GM12878 (cell line): ENCODE measurements at places on chromosomes 4 and X. TPM values are rescaled to one million over a fixed set of nuclear protein-coding genes. Genes with fewer than 3 reads are reported as not detected.

- no peak overlapping the region for H3K27ac ChIP-seq
- no peaks in the 10 kb centered on the region for H3K27me3 ChIP-seq
- H3K4me3 ChIP-seq, result no peak overlapping the region
- H3K4me1 ChIP-seq, result no peaks in the 10 kb centered on the region
- H3K36me3 ChIP-seq, result no peaks in the 10 kb centered on the region
- no peak for DNase-seq
Measured at GRCh38 chr4:35725131-35725530, 519.2 kb downstream of the ARAP2 start.

DNA sequence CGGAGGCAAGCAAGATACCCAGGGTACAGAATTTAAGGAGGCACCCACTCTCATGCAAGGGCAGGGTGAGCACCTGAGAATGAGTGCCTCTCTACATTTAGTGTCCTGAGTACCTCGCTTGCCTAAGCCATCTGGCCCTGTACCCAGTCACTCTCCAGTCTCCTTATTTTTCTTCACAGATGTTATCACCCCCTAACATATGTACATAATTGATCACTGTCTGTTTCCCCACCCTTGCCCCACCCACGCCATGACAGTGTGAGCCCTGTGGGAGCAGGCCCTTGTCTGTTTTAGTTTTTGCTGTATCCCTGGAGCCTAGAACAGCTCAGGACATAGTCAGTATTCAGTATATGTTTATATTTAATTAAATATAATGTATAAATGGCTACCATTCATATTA, 113.6 kb downstream of the SPRY1 start:
- H3K4me1 ChIP-seq, result no peaks in the 10 kb centered on the region
- no peak for DNase-seq
- H3K4me3 ChIP-seq, result no peak overlapping the region
- no peak overlapping the region for H3K27ac ChIP-seq
- H3K27me3 ChIP-seq, result no peaks in the 10 kb centered on the region
- H3K36me3 ChIP-seq, result no peaks in the 10 kb centered on the region

DNA sequence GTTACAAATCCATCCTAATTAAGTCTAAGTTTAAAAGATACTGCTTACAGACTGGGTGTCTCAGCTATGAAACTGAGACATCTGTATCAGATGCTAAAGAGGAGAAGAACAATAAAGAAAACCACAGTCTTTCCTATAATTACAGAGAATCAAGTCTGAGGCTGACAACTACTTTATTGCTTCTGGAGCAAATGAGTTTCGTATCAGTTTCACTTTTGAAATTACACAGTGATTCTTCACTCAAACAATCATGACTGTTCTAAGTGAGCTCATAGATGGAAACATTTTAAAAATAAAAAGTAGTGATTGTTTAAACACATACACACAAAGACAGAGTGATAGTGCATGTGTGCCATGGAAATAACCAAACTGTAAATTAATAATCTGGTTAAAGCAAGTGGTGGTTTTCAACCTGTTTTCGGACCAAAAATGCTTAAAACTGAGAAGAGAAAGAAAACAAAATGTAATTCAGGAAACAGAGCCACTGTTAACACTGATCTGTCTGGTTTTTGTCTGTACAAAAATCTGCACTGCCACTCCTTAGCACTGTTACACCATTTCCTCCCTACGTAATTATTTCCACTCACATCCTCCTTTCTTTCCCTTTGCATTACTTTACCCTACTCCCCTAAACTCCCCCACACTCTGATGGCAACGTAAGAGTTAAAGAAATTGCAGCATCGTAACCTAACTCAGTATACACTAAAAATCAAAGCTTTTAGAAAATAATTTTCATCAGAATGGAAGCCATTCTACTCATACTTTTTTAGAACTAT, 12.5 kb downstream of the RFC1 start:
- H3K36me3 ChIP-seq, result peaks cover 3% of the 10 kb centered on the region
- peak overlapping the region; percentile 48; the same call in 1 of the 2 replicates for H3K4me3 ChIP-seq
- peak overlapping the region; percentile 70 for H3K27ac ChIP-seq
- DNase-seq, result peak; percentile 85

DNA sequence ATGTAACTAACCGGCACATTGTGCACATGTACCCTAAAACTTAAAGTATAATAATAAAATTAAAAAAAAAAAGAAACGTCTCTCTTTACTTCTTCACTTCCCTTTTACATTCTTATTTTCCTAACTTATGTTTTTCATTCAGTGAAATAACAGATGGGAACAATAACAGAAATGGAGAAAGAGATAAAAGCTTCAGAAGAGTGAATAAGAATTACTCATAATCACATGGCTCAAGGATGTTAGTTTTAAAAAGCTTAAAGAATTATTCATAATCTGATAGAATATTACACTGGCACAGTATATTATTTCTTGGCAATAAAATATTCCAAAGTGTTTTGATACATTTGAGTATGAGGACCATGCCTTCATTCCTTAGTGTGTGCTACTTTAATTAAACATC, 175.6 kb downstream of the COL25A1 start:
- no peaks in the 10 kb centered on the region for H3K4me1 ChIP-seq
- no peak overlapping the region for H3K27ac ChIP-seq

- no peak for DNase-seq
- H3K36me3 ChIP-seq, result 0 out of 2 replicates have a peak, but pooled peaks cover 2% of the 10 kb centered on the region
- H3K4me3 ChIP-seq, result no peak overlapping the region
- H3K27me3 ChIP-seq, result no peaks in the 10 kb centered on the region
Measured at GRCh38 chrX:118595501-118596042, 100.0 kb downstream of the DOCK11 start.

- no peaks in the 10 kb centered on the region for H3K4me1 ChIP-seq
- no peak for DNase-seq
- no peaks in the 10 kb centered on the region for H3K27me3 ChIP-seq
- H3K36me3 ChIP-seq, result no peaks in the 10 kb centered on the region
- no peak overlapping the region for H3K27ac ChIP-seq
Measured at GRCh38 chr4:119124352-119124751, 11.3 kb upstream of the MYOZ2 start.

DNA sequence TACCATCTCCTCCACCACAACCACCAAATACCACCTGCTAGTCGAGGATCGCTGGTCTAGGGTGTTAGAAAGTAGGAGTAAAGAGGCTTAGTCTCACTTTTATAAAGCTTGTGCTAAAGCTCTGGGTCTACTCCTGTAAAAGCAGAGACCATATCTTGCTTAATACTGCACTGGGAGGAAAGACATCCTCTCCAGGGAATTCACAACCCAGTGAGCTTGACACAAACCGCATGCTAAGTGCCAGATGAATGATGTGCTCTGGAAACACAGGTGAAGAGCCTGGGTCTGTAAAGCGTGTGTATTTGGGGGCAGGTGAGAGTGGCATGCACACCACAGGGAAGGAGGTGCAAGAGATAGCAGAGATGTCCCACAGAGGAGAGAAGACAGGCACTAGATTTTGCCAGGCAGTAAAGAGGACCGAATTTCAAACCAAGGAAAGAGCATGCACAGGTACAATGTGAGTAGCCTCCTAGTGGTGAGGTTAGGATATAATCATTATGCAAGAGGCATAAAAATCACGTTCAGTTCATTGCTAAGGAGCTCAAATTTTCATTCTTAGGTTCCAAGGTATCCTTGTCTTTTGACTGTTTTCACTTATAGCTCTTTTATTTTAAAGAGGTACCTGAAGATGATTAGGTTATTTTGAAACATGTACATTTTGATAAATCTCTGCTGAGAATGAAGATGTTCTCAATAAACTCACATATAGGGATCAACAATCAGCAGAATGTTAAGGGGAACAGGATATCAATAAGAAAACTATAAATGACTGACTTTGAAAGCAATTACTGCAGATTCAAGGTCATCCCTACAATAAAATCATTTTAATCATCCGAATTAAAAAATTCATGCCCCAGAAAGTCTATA, 20.7 kb downstream of the TAPT1 start:
- H3K36me3 ChIP-seq, result peaks cover 2% of the 10 kb centered on the region
- no peak overlapping the region for H3K4me3 ChIP-seq

GRCh38 chrX:51158231-51158630, 174.4 kb upstream of the NUDT10 start:
- no peaks in the 10 kb centered on the region for H3K36me3 ChIP-seq
- H3K4me3 ChIP-seq, result no peak overlapping the region
- no peaks in the 10 kb centered on the region for H3K4me1 ChIP-seq
- no peak overlapping the region for H3K27ac ChIP-seq
- DNase-seq, result no peak

DNA sequence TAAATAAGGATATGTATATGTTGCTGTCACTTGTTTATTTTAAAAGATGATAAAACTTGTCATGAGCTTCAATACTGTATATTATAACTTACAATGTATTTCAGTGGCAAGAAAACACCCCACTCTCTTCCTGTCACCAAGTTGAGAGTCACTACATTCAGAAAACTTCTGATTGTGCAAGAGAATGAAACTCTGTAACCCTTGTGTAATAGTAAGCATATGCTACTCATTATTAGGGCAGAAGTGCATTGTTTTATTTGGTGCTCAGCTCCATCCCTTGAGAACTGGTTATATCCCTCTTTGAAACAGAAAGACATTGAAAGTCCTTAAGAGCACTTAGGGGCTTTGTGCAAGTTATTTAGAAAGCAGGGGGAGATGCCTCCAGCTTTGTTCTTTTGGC, 594.5 kb downstream of the ARAP2 start:
- no peaks in the 10 kb centered on the region for H3K4me1 ChIP-seq
- H3K27ac ChIP-seq, result no peak overlapping the region
- H3K27me3 ChIP-seq, result no peaks in the 10 kb centered on the region
- H3K4me3 ChIP-seq, result no peak overlapping the region
- no peak for DNase-seq

DNA sequence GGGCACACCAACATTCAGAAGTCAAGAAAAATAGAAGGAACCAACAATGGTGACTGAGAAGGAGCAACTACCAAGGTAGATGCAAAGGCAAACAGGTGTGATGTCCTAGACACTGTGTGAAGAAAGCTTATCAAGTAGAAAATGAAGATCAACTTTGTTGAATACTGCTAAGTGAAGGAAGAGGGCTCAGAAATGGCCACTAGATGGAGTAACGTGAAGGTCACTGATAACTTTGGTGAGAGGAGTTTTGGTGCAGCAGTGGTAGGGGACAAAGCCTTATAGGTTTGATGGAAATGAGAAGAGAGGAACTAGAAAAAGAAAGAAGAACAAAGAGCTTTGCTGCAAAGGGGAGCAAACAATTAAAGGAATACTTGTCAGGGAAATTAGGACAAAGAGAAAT, 23.5 kb downstream of the OTC start:
- H3K4me1 ChIP-seq, result no peaks in the 10 kb centered on the region
- DNase-seq, result no peak
- no peaks in the 10 kb centered on the region for H3K27me3 ChIP-seq
- no peak overlapping the region for H3K4me3 ChIP-seq
- no peak overlapping the region for H3K27ac ChIP-seq

- H3K36me3 ChIP-seq, result peaks cover 13% of the 10 kb centered on the region
- H3K27me3 ChIP-seq, result no peaks in the 10 kb centered on the region
- peak overlapping the region; percentile 95 for H3K27ac ChIP-seq
- H3K4me3 ChIP-seq, result peak overlapping the region; percentile 28; the same call in 1 of the 2 replicates
- no peak for DNase-seq
Measured at GRCh38 chrX:48936429-48937053, 17.7 kb upstream of the PIM2 start.

GRCh38 chr4:77012726-77013125, 63.1 kb downstream of the CCNI start:
- H3K4me1 ChIP-seq, result peaks cover 2% of the 10 kb centered on the region
- no peak for DNase-seq
- peaks cover 35% of the 10 kb centered on the region for H3K36me3 ChIP-seq
- H3K27me3 ChIP-seq, result no peaks in the 10 kb centered on the region

DNA sequence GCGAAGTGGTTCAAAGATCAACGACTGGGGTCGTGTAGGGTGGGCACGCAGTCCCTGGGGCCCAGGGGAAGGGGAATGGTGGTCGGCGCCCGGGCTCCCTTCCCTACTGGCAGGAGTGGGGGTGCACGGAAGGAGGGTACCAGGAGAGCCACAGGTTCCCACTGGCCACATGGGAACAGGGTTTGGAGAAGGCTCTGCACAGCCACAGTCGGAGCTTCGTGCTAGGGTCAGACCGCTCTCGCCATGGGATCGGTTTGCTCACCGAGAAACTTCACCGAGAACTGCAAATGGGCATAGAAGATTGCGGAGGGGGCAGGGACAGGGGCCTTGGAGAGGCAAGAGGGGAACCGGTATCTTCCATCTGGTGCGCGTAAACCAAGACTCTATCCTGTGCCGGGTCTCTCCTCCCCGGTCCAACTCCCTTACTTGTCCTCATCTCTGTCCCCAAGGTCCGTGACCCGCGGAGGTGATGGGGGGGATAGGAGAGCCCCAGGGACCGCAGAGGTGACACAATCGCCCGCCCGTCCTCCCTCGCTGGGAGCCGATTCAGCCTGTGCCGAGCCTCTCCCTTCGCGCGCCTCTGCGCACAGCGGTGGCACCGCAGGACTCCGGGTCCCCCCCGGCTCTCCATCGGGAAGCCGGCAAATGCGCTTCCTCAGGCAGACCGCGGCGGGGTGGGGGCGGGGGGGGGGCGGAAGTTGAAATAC, 1.0 kb downstream of the SCD5 start:
- no peak for DNase-seq
- no peaks in the 10 kb centered on the region for H3K27me3 ChIP-seq
- H3K27ac ChIP-seq, result no peak overlapping the region
- H3K4me3 ChIP-seq, result peak overlapping the region; percentile 84
- peaks cover 9% of the 10 kb centered on the region for H3K4me1 ChIP-seq

- no peak for DNase-seq
- no peaks in the 10 kb centered on the region for H3K4me1 ChIP-seq
- no peak overlapping the region for H3K4me3 ChIP-seq
- no peak overlapping the region for H3K27ac ChIP-seq
- no peaks in the 10 kb centered on the region for H3K27me3 ChIP-seq
Measured at GRCh38 chr4:23348789-23349498, 540.9 kb downstream of the PPARGC1A start.

- no peak overlapping the region for H3K4me3 ChIP-seq
- no peaks in the 10 kb centered on the region for H3K27me3 ChIP-seq
- H3K4me1 ChIP-seq, result no peaks in the 10 kb centered on the region
- H3K27ac ChIP-seq, result no peak overlapping the region
- H3K36me3 ChIP-seq, result no peaks in the 10 kb centered on the region
Measured at GRCh38 chrX:146054311-146054710, 236.7 kb downstream of the SLITRK2 start.

GRCh38 chr4:98677799-98678198, 19.4 kb upstream of the TSPAN5 start:
- H3K27me3 ChIP-seq, result no peaks in the 10 kb centered on the region
- no peak overlapping the region for H3K4me3 ChIP-seq
- no peaks in the 10 kb centered on the region for H3K4me1 ChIP-seq
- no peak for DNase-seq
- no peaks in the 10 kb centered on the region for H3K36me3 ChIP-seq
- no peak overlapping the region for H3K27ac ChIP-seq

GRCh38 chr4:145183023-145183422, 2.6 kb upstream of the OTUD4 start:
- peaks cover 32% of the 10 kb centered on the region for H3K4me1 ChIP-seq
- no peak for DNase-seq
- H3K4me3 ChIP-seq, result no peak overlapping the region

The NAT8L gene
- polyA plus RNA-seq, result not detected in 2 replicates

The EDA2R gene
- 8.5 and 12.1 TPM in 2 replicates for polyA plus RNA-seq

The GATB gene
- 37.3 and 42.7 TPM in 2 replicates for polyA plus RNA-seq

The KCNIP4 gene
- 0.11 and 0.13 TPM in 2 replicates for polyA plus RNA-seq

The HSFX3 gene
- 0.17 TPM in 1 of 2 replicates, not detected in the other for polyA plus RNA-seq

The CFP gene
- 2.9 and 3.4 TPM in 2 replicates for polyA plus RNA-seq
